HT-29 (cell line): ENCODE measurements at places on chromosomes 1 and 21. TPM values are rescaled to one million over a fixed set of nuclear protein-coding genes. Genes with fewer than 3 reads are reported as not detected.

DNA sequence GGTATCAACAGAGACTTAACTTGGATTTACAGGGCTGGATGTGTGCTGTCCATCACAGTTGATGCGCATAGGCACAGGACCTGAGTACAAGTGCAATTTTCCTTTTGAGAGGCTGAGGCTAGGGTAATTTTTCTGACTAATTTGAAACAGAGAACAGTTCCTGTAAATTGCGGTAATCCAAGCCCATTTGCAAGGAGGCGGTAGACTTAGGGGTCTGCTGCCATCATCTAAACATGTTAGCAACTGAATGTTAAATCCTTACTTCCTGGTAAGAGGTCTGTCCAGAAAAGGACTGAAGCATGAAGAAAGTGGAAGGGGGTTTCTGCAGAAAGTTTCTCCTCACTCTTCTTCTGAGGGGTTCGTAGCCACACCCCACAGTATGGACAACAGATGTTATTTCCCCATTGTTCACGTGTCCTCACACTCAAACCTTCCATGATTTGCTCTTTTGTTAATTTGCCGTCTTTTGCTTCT is 23.7 kb upstream of the C1orf198 start:
- no peak for DNase-seq

- DNase-seq, result no peak
Measured at GRCh38 chr1:77556045-77556444, 126.4 kb downstream of the ZZZ3 start.

GRCh38 chr1:236209185-236209584 is 66.8 kb downstream of the GPR137B start:
- DNase-seq, result no peak

- no peak for DNase-seq
Measured at GRCh38 chr21:36817732-36818450, 119.0 kb downstream of the SIM2 start.

DNA sequence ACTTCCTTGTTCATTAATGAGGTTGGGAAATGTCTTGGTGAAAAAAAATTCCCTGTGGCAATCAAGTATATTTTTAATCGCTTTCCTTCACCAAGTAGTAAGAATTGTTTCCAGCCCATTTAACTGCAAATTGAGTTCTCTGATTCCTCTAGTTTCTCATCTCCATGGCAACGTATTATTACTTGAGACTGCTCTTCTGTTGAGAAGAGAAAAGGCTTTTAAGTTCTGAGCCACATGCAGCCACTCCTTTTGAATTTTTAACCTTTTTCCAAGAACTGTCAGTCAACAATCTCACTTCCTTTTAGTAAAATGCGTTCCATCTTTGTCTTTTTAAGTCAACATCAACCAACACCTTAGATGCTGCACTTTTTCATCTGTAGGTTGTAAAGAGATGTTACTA is 75.7 kb upstream of the KIAA1614 start:
- no peak for DNase-seq

Gene FAF1
- total RNA-seq, result 25.9 and 28.5 TPM in 2 replicates

DNA sequence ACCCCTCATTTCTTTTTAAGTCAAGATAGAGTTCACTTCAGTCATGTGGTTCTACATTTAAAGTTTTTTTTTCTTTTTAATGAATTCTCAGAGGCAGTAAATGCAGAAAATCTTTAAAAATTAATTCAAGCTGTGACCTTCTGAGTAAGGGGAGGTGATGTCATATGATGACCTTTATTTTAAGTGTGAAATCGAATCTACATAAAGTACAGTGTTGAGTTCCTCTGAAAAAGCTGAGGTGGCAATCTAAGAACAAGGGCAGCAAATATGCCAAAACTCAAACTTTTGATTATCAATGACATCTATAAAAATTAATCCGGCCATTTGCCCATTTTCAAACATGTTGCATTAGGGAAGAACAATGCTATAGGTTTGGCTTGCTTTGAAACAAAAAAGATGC is 173.5 kb downstream of the CDC7 start:
- no peak for DNase-seq

- no peak for DNase-seq
Measured at GRCh38 chr1:22123071-22123390, 19.9 kb downstream of the WNT4 start.

GRCh38 chr1:5720936-5721335 is 271.3 kb downstream of the NPHP4 start:
- DNase-seq, result no peak

GRCh38 chr1:93607814-93608186 is 73.8 kb downstream of the BCAR3 start:
- DNase-seq, result no peak

Gene SYTL1
- 17.1 and 21.9 TPM in 2 replicates for total RNA-seq

Gene SLAMF8
- total RNA-seq, result not detected in 2 replicates

Gene LCE2A
- not detected in 2 replicates for total RNA-seq

DNA sequence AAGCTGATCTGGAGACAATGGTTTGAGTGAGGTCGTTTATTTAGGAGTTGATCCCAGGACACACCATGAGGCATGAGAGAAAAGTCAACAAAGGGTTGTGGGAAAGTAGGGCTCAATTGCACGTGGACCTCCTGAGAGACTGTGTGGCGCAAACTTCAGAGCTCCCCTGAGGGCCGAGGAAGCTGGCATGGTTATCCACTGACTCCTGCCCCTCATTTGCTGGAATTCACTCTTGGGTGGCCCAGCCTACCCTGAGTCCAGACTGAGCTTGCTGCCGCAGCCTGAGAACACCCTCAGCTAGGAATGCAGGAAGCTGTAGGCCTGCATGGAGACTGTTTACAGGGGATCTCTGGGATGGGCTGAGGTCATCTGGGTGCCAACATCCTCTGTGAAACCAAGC is 301.0 kb downstream of the RWDD3 start:
- DNase-seq, result no peak

GRCh38 chr1:21888500-21888899 is 48.6 kb downstream of the HSPG2 start:
- DNase-seq, result no peak

Gene FNDC10
- total RNA-seq, result not detected in 2 replicates

GRCh38 chr21:17429936-17430335 is 82.9 kb upstream of the CXADR start:
- no peak for DNase-seq

Gene RGS1
- not detected in 2 replicates for total RNA-seq

Gene CLDN17
- total RNA-seq, result not detected in 2 replicates

GRCh38 chr1:69702085-69702484 is 134.4 kb downstream of the LRRC7 start:
- DNase-seq, result no peak

DNA sequence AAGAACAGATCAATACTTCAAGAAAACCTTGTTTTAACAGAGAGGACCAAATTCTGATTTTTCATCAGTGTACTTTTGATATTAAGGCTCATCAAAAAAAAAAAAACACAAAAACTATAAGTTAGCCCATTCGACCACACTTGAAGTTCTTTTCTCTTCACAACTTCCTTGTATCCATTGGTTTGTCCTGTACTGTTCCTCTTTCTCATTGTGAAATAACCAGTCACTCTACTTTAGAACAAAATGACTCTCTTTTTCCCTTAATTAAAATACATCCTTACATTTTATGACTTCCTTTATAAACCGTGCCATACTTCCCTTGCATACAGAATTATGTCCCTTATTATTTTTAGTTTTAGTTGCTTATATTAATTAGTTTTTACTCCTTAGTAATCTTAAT is 8.4 kb downstream of the QSOX1 start:
- DNase-seq, result no peak

- no peak for DNase-seq
Measured at GRCh38 chr1:72891976-72892375, 609.6 kb upstream of the NEGR1 start.

DNA sequence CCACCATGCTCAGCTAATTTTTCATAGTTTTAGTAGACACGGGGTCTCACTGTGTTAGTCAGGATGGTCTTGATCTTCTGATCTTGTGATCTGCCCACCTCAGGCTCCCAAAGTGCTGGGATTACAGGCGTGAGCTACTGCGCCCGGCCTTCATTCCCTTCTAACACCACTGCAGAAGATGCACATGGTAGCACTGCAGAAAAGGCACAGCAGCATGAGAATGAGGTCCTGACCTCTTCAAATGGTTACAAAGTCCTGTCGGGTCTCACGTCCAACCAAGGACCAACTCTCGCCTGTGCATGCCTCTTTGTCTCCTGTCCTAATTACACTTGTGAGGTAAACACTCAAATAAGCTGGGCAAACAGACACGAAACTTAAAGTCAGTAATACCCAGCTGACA is 83.0 kb upstream of the GCLM start:
- no peak for DNase-seq

Gene CELA2A
- total RNA-seq, result not detected in 2 replicates

- DNase-seq, result no peak
Measured at GRCh38 chr1:90486134-90486824, 230.8 kb downstream of the BARHL2 start.

GRCh38 chr1:35888255-35888654 is 5.2 kb downstream of the AGO1 start:
- DNase-seq, result no peak

GRCh38 chr21:27047658-27048314 is 80.9 kb upstream of the ADAMTS5 start:
- no peak for DNase-seq
